Pulmonary artery endothelial cell (primary cell): ENCODE measurements at places on chromosomes 5 and 9. TPM values are rescaled to one million over a fixed set of nuclear protein-coding genes. Genes with fewer than 3 reads are reported as not detected.

The IFNB1 gene
- not detected in 2 replicates for total RNA-seq

DNA sequence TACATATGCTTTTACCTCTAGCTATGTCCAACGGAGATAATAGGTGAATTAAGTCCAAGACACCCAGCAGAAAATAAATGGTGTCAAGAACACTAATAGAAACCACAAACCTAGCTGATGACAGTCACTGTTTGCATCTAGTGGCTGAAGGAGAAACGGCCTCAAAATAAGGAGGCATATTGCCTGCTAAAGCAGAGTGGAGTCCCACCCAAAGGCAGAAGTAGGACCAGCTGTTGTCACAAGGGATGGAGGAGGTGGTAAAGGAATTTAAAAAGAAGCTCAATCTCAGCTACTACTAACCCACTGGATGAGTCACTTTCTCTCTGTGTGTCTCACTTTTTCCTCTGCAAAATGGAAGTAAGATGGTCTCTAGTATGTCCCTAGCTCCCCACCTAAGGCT, 224.3 kb downstream of the GRIA1 start:
- DNase-seq: no peak

DNA sequence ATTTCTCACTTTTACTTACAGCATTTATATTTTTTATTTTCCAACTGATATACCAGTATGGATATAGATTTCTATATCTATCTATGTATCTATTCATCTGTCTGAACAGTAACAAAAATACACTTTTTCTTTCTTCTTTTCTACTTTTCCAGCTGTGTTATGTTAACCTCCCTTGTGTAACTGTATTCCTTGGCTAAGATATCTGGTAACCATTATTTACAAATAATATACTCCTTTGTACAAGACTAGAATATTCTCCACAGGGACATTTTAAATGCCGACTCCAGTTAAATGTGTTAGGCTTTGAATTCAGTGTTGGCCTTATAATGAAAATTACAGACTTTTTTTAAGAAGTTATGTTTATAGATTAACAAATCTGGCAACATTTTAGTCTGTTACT, 168.7 kb downstream of the XRCC4 start:
- DNase-seq: no peak

DNA sequence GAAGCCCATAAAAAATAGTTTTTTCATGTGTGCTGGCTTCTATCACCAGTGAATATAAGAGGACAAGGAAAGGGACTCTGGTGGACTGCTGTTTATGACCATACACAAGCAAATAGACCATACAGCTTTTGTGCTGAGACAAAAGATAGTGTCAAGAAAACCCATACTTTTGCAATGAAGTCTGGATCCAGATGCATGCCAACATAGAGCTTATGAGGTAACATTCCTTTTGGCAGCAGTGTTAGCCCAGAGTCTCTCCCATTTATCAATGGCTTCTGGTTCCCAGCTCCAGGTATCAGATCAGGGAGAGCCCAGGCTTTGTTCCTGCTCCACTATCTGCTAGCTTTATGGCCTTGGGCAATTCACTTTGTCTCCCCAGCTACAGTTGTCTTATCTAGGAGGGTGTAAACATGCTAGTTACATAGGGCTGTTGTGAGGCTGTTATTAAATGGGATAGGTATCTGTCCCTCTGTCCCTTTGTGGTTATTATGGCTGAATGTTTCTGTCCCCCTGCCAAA, 55.6 kb downstream of the CCDC192 start:
- no peak for DNase-seq

The HAVCR2 gene
- total RNA-seq: 0.07 TPM in 1 of 2 replicates, not detected in the other

- DNase-seq: no peak
Measured at GRCh38 chr9:107872457-107873192, 383.1 kb upstream of the KLF4 start.

The PCDHGB5 gene
- 8.7 and 12.3 TPM in 2 replicates for total RNA-seq

DNA sequence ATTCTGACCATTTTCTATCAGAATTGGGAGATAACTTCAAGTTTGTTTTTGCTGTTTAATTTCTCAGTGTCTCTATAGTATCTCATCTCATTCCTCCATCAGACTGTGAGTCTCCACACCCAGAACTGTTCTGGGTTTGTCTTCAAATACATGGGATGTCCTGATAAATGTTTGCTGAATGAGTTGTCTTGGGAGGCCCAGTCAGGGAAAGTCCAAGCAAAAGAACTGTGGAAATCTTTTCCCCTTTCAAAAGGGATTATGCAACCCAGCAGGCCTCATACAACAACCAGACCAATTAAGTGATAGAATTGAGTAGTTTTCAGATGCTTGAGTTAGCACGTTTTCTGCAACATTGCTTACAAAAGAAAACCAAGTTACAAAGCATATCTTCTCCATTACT, 324.4 kb downstream of the BRINP1 start:
- no peak for DNase-seq

The NR5A1 gene
- total RNA-seq: not detected in 2 replicates

The CDC20B gene
- 0.07 and 0.14 TPM in 2 replicates for total RNA-seq

DNA sequence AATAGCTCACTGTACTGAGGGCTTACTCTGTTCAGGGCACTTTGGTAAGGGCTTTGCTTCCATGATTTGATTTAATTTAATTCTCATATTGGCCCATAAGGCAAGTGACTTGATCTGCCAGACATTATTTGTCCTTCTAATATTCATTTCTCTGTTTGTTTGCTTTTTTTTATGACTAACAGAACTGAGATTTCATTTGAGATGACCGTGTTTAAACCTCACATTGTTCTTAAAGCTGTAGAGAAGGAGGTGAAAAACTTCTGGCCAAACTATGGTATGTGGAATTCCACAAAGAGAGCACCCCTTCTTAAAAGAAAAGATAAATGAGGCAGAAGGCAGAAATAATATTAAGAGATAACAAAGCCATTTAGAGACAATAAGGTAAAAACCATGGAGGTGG, 775.6 kb upstream of the ACO1 start:
- DNase-seq: no peak

DNA sequence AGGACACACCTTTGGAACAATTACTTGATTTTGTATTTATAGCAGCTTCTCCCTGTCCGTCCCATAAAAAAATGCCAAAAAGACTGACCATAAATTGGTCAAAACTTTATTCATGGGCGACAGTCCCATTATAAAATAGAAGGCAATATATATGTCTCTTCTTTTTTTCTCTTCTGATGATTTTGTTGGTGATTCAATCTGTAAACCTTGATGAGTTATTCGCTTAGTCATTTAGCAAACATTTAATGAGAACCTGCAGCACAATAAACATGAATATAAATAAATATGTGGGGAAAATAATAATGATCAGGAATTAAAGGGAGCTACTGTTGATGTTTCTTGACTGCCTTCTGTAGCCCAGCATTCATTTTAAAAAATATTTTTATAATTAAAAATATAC, 356.4 kb upstream of the ACTBL2 start:
- no peak for DNase-seq

- DNase-seq: no peak
Measured at GRCh38 chr5:111676466-111676865, 80.5 kb downstream of the NREP start.

- no peak for DNase-seq
Measured at GRCh38 chr9:126915846-126916543, 1.4 kb downstream of the RALGPS1 start.

DNA sequence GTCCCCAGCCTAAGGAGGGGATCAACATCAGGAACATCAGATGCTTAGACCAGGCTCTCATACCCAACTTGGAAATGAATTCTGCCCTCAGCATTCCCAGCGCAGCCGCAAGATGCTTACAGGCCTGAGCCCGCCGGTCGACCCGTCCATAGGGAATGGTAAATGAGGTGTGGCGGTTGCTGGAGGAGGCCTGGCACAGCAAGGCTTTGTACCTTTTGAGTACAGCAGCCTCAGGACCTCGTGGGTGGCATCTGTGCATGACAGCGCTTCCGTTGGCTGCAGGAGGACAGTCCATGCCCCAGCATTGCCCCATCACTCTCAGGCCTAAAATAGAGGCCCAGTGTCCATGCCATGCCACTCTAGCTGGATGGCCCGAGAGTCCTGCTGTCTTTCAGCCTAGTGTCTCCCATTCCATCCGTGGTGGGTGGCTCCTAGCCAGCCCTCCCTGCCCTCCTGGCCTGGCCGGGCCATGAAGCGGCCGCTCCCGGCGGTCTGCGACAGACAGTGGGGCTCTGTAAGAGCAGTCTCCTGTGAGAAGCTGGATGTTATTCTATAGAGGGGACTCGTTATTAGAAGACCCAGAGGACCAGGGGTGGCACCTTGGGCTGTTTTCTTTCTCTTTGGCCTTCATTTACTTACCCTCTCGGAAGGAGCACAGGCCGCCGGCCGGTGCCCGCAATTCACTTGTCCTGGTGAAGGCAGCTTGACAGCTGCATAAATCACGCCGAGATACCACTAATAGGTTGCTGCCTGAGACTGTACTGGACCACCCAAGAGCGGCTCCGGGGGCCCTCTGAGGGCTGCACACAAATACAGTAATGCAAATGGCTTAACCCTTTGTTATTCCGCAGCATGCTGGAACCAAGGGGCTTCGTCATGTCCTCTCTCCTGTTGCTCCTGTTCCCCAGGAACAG, 223.5 kb upstream of the TUT7 start:
- DNase-seq: no peak

The NR3C1 gene
- total RNA-seq: 25.0 and 32.7 TPM in 2 replicates

DNA sequence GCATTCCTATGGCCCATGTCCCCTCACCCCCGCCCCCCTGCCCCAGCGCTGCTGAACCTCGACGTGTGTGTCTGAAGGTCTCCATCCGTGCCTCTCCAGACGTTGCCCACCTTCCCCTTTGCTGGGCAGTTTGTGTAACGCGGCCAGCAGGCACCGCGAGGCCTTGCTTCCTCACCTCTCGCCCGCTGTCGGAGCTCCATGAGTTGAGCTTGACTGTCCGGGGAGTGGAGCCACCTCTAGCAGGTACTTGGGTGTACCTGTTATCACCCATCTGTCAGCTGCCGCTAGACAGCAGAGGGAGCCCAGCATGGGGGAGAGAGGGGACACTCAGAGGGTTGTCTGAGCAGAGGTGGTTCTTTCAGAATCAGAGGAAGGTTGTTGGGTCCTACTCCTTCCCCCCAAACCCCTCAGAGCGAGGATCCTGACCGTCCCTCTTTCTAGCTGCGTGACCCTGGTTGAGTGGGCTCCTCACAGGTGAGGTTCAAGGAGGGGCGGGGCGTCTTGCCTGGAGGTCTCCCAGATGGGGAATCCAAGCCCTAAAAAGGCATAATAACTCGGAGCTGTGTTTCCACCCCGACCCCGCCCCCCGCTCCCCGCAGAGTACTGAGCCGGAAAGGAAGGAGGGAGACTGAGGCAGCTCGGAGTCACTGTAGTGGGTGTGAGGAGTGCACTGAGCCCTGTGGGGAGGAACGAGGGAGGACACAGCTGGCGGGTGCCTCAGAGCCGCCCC, 184.7 kb downstream of the C9orf50 start:
- DNase-seq: no peak

DNA sequence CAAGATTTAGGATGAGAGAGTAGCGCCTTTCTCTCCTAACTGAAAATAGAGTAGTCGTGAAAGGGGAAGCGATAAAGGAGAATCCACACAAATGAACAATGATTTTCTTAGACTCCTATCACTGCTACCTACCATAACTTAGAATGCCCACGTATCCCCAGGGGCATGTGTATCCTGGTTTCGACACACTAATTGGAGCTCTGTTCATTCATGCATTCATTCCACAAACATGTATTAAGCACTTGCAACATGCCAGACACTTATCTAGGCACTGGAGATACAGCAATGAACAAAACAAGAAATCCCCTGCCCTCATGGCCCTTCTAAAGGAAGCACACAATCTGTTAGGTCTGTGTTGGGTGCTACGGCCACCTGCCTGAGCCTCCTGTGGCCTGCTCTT, 40.0 kb downstream of the ARL15 start:
- no peak for DNase-seq

DNA sequence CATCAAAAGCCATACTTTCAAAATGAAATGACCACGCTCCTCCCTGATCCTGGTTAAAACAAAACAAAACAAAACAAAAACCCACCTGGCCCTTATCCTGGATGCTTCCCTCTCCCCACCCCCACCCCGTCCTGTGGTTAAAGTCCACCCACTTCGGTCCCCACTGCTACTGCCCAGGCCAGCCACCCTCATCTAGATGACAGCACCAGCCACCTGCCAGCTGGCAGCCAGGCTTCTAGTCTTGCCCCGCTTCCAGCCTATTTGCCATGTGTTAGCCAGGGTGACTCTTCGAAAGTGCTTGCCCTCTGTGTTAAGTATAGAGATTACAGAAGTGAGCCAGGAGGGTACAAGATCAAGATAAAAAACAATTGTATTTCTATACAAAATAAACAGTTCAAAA, 27.5 kb upstream of the NCS1 start:
- DNase-seq: no peak

GRCh38 chr9:32525709-32526030, 326 bp downstream of the RIGI start:
- no peak for DNase-seq

GRCh38 chr9:124332361-124333202, 74.8 kb downstream of the NEK6 start:
- no peak for DNase-seq

- DNase-seq: peak; percentile 19
Measured at GRCh38 chr9:27078685-27079084, 30.3 kb upstream of the TEK start.

DNA sequence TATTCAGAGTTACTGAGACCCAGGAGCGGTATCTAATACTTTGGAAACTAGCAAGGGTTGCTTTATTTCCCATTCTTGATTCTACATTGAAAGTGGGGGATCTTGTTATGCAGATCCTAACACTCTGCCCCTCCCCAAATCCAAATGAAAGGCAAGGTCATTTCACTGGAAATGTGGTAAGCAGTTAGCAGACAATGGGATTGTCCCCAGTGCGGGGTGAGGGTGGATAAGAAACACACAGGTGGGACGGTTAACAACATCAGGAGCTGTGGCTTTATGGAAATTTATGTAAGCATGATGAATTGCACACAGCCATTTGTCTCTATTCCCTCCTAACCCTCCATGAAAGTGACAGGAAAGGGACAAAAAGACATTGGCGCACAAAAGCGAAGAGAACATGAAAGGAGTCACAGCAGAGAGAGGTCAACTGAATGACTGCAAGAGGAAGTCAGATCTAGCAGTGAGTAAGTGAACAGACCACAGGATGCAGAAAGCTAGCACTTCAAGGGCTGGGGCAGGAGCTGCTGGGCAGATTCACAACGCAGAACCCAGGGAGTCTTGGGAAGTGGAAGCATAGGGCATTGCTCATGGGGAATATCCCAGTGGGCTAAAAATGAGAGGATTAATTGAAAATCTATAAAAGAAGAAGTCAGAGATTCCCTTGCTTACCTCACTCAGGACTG, 184.4 kb downstream of the HSD17B3 start:
- no peak for DNase-seq

- no peak for DNase-seq
Measured at GRCh38 chr9:73137286-73137899, 14.3 kb upstream of the ANXA1 start.

DNA sequence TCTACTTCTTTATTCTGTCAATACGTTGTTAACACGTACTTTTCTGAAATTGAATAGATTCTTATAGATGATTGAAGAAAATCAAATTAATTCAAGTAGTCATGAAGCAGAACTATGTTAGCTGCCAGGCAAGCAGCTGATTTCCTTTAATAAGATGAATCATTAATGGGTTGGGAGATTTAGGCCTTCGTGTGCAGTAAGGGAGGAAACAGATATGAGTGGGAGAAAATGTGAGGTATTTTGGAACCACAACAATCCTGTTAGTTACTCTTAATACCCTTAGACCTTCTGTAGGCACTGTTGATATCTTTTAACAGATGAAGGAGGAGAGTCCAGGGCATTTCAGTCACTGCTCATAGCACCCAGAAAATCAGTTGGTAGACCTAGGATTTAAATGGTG, 121.0 kb downstream of the AOPEP start:
- DNase-seq: peak; percentile 52

- DNase-seq: no peak
Measured at GRCh38 chr5:88934439-88934838, 51.5 kb upstream of the MEF2C start.
